ENCODE measurements at places on chromosomes 3 and 15. TPM values are rescaled to one million over a fixed set of nuclear protein-coding genes. Genes with fewer than 3 reads are reported as not detected.

DNA sequence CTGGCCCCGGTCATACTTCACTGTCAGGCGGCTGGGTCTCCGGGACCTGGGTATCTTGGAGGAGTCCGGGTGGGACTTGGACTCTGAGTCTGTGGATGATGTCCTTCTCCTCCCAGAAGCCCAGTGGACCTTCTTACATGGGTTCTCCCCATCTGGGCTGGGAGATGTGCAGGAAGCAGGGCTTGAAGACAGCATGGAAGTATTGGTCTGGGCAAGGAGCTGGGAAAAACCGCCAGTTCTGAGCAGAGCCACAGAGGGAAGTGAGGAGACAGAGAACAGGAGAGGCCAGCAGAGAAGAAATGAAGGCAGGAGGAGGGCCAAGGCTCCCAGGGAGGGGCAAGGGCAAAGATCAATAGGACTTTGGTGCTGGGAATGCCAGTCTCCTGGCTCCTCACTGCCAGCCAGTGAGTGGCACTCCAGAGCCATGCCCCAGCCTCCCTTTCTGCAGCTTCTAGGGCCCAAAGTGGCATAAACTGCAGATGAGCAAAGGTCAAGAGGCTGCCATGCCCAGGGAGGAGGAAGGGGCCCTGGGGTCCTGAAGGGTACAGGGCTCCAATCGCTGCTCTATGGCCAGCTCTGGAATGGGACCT, at the start of gene PPP1R14D:
PPP1R14D (minus strand) TSS at position 262 of the 590 bp plus-strand sequence; CDS start at position 195, 67 bp downstream.
- no peaks in the 10 kb centered on the region for H3K36me3 ChIP-seq
- peaks cover 15% of the 10 kb centered on the region for H3K4me1 ChIP-seq
- H3K27ac ChIP-seq = no peak within 1 kb of the TSS
- H3K27me3 ChIP-seq = no peaks in the 10 kb centered on the region

GRCh38 chr3:16090024-16090423, 84.5 kb upstream of the GALNT15 start:
- peaks cover 36% of the 10 kb centered on the region for H3K4me1 ChIP-seq
- H3K4me3 ChIP-seq = no peak overlapping the region
- DNase-seq = peak; percentile 91
- no peaks in the 10 kb centered on the region for H3K36me3 ChIP-seq
- no peaks in the 10 kb centered on the region for H3K27me3 ChIP-seq

COL8A1 gene
- 63.6 TPM for polyA plus RNA-seq

DNA sequence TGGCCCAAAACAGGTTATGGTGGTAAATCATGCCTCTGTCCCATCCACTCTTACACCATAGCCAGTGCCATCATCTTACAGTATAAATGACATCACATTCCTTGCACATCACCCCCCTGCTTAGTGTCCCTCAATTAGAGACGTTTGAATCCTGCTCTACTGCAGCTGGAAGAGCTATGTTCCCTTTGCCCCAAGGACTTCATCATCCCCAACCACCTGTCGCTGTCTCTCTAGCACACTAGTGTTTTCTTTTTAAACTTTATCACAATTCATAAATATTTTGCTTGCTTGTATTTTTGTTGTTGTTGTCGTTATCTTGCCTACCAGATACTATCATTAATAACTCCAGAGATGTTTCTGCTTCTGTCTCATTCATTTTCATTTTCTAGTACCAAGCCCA, 28.7 kb downstream of the SPTSSB start:
- H3K27me3 ChIP-seq = no peaks in the 10 kb centered on the region
- no peak for DNase-seq
- no peak overlapping the region for H3K4me3 ChIP-seq

ILDR1 gene
- 3.3 TPM for polyA plus RNA-seq

DNA sequence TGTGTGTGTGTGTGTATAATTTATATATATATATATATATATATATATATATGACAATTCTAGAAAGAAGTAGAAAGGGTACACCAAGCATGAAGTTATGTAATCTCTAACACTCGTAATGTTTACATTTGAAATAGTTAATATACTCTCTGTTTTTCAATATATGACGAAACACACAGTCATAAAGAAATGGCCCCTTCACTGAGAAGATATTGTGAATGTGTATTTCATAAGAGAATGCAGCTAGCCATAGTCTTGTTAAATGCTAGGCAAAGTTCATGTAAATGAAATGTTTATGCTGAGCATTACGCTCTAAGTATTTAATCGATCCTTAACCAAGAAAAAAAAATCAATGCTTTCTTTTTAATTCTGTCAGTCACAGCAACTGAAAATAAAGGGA, 154.7 kb upstream of the TSPAN3 start:
- no peaks in the 10 kb centered on the region for H3K36me3 ChIP-seq
- no peak overlapping the region for H3K4me3 ChIP-seq
- no peaks in the 10 kb centered on the region for H3K27me3 ChIP-seq
- H3K27ac ChIP-seq = no peak overlapping the region

- H3K36me3 ChIP-seq = no peaks in the 10 kb centered on the region
- H3K4me3 ChIP-seq = no peak overlapping the region
- H3K4me1 ChIP-seq = peaks cover 2% of the 10 kb centered on the region
- no peaks in the 10 kb centered on the region for H3K27me3 ChIP-seq
Observed at GRCh38 chr3:57029924-57030323, 30.5 kb upstream of the SPATA12 start.

- no peak overlapping the region for H3K27ac ChIP-seq
- no peaks in the 10 kb centered on the region for H3K27me3 ChIP-seq
- peaks cover 38% of the 10 kb centered on the region for H3K4me1 ChIP-seq
- DNase-seq = no peak
- no peak overlapping the region for H3K4me3 ChIP-seq
Observed at GRCh38 chr15:66758844-66759243, 56.8 kb downstream of the SMAD6 start.

DNA sequence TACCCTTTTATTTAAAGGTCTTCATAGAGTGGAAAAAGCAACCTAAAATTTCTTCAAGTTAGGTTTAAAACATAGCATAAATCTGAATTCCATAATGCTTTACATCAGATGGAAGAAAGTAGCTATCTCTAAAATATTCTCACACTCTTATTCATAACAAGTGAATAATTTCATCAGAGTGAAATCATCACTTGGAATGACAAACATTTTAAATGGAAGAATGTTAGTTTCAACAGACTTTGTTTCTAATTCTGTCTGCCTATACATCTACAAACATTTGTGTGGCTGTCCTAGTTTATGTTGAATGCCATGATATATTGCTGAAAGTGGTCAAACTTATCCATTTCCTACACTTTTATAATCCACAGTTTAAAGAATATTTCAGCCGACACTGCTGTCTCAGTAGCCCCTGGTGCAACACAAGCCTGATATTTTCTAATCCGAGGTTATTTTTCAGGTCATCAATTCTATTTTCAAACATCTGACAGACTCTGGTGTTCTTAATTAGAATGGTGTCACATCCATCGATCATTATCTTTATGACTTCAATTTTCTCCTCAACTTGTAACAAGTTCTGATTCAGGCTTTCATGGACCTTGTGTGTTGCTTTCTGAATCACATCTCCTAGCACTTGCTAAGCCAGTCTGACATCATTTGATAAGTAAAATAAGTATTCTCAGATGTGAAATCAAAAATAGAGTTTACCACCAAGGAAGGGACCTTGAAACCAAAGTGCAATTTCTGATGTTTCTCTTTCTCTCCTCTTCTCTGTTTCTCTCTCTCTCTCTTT, 17.1 kb upstream of the CNTN3 start:
- no peak overlapping the region for H3K4me3 ChIP-seq
- no peaks in the 10 kb centered on the region for H3K36me3 ChIP-seq
- DNase-seq = no peak
- peaks cover 3% of the 10 kb centered on the region for H3K4me1 ChIP-seq
- H3K27ac ChIP-seq = no peak overlapping the region

- no peaks in the 10 kb centered on the region for H3K36me3 ChIP-seq
- no peak for DNase-seq
- no peak overlapping the region for H3K27ac ChIP-seq
Observed at GRCh38 chr3:3627114-3627513, 172.1 kb upstream of the LRRN1 start.

GP9 gene
- 1.3 TPM for polyA plus RNA-seq

RTP1 gene
- not detected for polyA plus RNA-seq

MCF2L2 gene
- 0.26 TPM for polyA plus RNA-seq

GRCh38 chr15:41511899-41512369, 1.7 kb downstream of the LTK start:
- no peaks in the 10 kb centered on the region for H3K36me3 ChIP-seq
- H3K4me1 ChIP-seq = peaks cover 20% of the 10 kb centered on the region
- no peak for DNase-seq
- H3K27me3 ChIP-seq = peaks cover 44% of the 10 kb centered on the region
- no peak overlapping the region for H3K4me3 ChIP-seq

GRCh38 chr3:55169608-55170072, 241.8 kb upstream of the LRTM1 start:
- no peak for DNase-seq
- no peak overlapping the region for H3K27ac ChIP-seq
- H3K36me3 ChIP-seq = no peaks in the 10 kb centered on the region
- H3K4me3 ChIP-seq = no peak overlapping the region
- H3K4me1 ChIP-seq = no peaks in the 10 kb centered on the region
- no peaks in the 10 kb centered on the region for H3K27me3 ChIP-seq

RTP4 gene
- polyA plus RNA-seq = 6.4 TPM

TBL1XR1 gene
- 24.1 TPM for polyA plus RNA-seq

- DNase-seq = no peak
- H3K4me3 ChIP-seq = no peak overlapping the region
- H3K27ac ChIP-seq = no peak overlapping the region
- no peaks in the 10 kb centered on the region for H3K27me3 ChIP-seq
- no peaks in the 10 kb centered on the region for H3K4me1 ChIP-seq
Observed at GRCh38 chr3:37559461-37559860, 302.2 kb upstream of the CTDSPL start.

DNA sequence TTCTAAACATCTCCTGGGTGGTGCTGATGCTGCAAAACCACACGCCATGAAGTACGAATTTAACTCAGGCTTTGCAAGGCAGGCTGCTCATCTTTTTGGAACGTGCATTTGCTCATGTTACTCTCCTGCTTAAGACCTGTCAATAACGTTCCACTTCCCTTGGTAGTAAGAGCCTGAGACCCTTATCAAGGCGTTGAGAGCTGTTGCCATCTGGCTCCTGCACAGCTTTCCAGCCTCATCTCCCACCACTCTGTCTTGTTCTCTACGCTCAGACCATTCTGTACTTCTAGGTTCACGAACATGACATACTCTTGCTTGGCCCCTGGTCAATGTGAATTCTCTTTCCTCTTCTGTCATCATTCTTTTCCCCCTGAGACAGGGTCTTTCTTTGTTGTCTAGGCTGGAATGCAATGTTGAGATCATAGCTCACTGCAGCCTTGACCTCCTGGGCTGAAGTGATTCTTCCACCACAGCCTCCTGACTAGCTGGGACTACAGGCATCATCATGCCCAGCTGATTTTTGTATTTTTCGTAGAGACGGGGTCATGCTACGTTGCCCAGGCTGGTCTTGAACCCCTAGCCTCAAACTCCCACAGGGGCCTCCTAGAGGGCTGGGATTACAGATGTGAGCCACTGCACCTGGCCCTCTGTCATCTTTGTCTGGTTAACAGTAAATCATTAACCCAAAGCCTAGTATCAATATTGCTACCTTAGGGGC, 202.8 kb downstream of the CADPS start:
- no peaks in the 10 kb centered on the region for H3K27me3 ChIP-seq
- no peaks in the 10 kb centered on the region for H3K36me3 ChIP-seq
- no peaks in the 10 kb centered on the region for H3K4me1 ChIP-seq
- DNase-seq = no peak
- H3K27ac ChIP-seq = no peak overlapping the region

DNA sequence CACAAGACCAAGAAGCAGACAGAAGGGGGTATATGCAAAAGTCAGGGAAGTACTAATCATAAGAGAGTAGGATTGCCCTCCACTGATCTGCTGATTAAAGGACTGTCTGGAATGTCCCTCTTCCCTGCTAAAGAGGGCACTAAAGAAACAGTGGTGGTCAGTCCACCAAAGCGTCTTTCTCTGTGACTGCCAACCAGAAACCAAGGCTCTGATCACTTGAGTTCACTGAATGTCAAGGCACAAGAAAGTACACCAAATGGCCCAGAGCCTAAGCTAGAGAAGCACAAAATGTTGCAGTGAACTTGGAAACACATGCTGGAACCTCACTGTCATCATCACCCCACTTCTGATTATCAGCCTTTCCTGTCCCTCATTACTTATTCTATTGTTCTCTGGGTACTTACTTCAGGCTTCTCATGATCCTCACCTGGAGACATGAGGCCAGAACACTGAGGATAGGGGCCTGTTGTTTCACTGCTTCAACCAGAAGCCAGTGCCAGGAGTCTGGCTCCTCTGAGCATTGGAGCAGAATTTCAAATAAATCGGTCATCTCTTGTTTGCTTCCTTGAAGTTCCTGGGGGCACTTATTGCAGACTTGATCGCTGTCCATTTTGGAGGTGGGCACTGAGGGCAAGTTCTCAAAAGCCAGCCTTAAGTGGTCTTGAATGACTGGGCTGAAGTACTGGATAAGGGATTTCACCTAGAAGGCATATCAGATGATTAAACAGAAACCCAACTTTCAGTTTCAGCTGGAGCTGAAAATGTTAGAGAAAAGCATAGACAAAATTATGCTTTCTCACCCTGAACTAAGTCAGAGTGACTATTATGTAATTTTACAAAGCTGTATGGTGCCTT, 58.9 kb downstream of the EIF3J start:
- H3K27ac ChIP-seq = no peak overlapping the region
- no peak for DNase-seq
- peaks cover 41% of the 10 kb centered on the region for H3K36me3 ChIP-seq
- H3K4me1 ChIP-seq = no peaks in the 10 kb centered on the region
